ENCODE measurements at places on chromosomes 12 and 14.

GRCh38 chr14:102729268-102729667 is 48.0 kb upstream of the TRAF3 start:
- DNase-seq, result no peak

- DNase-seq, result no peak
Observed at GRCh38 chr12:107242189-107242588, 148.8 kb upstream of the CRY1 start.

GRCh38 chr14:56241461-56241860 is 123.2 kb downstream of the PELI2 start:
- no peak for DNase-seq

GRCh38 chr12:19894050-19894449 is 454.8 kb downstream of the AEBP2 start:
- no peak for DNase-seq

DNA sequence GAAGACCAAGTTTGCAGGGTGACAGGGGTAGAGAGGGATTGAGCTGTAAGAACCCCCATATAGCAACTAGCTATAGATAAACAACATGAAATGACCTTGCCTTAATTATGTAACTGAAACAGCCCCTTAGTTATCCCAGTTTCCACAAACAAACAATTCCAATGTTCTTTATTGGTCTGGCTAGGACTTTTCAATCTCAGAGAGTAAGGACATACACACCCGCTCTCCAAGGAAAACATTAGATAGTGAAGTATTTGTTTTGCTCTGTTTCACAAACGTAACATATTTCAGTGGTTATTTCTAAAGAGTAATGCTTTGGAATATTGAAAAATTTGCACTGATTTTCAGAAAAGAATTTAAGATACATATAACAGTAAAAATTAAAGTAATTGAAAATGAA is 51.6 kb upstream of the GTF2A1 start:
- DNase-seq, result no peak

GRCh38 chr12:103128862-103129501 is 171.5 kb downstream of the ASCL1 start:
- DNase-seq, result no peak

- no peak for DNase-seq
Observed at GRCh38 chr12:132566516-132567131, 43.8 kb downstream of the LRCOL1 start.

DNA sequence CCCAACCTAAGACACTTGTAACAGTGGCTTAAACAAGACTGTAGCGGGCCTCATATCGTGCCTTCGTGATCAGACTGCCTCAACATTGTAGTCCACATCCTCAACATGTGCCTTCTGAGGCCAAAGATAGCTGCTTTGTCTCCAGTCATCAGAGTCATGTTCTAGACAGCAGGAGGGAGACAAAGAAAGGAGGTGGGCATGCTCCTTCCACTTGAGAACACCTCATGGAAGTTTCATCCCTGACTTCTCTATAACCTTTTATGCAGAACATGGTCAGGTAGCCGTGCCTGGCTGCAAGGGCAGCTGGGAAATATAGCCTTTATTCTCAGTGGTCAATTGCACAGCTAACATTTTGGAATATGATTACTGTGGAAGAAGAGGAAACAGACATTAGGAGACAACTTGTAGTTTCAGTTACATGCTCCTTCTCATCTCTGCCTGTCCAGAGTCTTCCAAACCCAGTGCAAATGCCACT is 25.3 kb upstream of the DHRS2 start:
- no peak for DNase-seq

GRCh38 chr14:105207460-105207901 is 26.4 kb upstream of the NUDT14 start:
- no peak for DNase-seq

GRCh38 chr12:58914457-58914856 is 5.8 kb downstream of the LRIG3 start:
- DNase-seq, result no peak

DNA sequence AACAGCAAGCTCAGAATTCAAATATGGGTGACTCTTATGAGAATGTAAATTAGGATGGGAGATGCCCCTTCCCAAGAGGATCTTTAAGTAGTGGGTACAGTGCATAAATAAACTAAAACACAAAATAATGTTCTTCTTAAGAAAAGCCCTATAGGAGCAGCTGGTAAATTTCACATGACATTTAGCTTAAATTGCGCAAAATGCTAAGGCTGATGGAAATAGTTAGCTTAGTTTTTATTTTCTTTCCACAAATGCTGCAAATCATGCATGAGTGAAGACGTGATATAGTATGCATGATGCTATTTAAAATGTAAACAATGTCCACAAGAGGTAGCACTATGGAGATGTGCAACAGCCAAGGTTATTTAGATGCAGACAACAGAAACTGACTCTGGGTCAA is 328.1 kb downstream of the ATP23 start:
- no peak for DNase-seq

DNA sequence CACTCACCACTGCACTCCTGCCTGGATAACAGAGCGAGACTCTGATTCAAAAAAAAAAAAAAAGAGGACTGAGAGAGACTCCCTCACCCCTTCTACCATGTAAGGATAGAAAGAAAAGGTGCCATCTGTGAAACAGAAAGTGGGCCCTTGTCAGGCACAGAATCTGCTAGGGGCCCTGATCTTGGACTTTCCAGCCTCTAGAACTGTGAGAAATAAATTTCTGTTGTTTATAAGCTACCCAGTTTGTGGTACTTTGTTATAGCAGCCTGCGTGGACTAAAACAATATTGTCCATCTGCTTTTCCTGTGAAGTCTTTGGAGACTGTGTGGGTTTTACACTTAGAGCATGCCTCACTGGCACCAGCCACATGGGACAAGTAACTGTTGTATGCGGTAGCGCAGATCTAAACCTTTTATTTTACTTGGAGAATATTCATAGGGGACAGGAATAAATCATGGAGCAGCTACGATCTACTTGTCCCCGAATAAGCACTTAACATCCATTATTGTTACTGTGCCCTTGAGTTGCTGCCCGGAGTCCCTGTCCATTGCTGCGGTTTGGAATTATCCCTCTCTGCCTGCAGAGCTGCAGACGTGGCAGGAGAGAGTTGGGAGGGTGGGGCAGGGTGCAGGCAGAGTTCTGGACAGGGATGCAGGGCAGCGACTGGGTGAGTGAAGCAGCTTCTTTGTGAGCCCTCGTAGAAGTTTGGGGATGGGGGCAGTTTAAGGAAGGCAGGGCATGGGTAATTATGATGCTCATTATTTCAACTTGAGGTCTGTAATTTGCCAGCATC is 52.4 kb upstream of the STON2 start:
- no peak for DNase-seq

GRCh38 chr12:106980944-106981343 is 6.0 kb downstream of the MTERF2 start:
- no peak for DNase-seq

DNA sequence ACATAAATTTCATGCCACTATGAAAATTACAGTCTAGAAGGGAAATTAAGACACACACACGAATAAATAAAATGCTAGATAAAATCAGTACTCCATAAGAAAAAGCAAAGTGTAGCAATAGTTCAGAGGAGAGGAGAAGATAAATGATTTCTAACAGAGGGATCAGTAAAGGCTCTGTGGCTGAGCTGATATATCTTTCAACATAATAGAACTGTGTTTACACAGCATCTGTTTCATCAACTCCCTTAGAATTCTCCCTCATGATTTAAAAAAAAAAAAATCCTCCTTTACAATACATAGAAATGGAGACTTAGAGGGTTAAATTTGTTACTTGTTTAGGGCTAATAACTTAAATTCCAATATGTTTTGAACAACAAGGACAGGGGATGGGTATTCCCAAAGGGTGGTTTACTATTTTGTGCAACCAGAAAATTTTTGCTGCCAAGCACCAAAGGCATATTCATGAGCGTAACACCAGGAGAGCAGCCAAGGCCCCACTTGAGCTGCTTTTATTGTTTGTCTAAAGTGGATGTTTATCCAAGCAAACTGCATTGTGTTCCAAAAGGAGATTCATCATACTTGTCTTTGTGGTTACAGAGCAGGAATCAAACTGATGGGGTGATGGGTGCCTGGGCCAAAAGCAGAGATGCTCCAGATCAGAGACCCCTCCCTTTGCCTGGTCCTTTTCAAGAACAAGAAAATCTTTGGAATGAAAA is 162.7 kb downstream of the BMP4 start:
- DNase-seq, result no peak

GRCh38 chr12:110233212-110233903 is 47.7 kb upstream of the ATP2A2 start:
- no peak for DNase-seq

- DNase-seq, result no peak
Observed at GRCh38 chr14:103361867-103362266, 23.3 kb upstream of the MARK3 start.

- no peak for DNase-seq
Observed at GRCh38 chr12:43325786-43326185, 226.2 kb downstream of the ADAMTS20 start.

GRCh38 chr12:55745361-55746173 is 2.6 kb downstream of the GDF11 start:
- DNase-seq, result no peak

- no peak for DNase-seq
Observed at GRCh38 chr12:12156116-12156515, 85.4 kb downstream of the BCL2L14 start.

DNA sequence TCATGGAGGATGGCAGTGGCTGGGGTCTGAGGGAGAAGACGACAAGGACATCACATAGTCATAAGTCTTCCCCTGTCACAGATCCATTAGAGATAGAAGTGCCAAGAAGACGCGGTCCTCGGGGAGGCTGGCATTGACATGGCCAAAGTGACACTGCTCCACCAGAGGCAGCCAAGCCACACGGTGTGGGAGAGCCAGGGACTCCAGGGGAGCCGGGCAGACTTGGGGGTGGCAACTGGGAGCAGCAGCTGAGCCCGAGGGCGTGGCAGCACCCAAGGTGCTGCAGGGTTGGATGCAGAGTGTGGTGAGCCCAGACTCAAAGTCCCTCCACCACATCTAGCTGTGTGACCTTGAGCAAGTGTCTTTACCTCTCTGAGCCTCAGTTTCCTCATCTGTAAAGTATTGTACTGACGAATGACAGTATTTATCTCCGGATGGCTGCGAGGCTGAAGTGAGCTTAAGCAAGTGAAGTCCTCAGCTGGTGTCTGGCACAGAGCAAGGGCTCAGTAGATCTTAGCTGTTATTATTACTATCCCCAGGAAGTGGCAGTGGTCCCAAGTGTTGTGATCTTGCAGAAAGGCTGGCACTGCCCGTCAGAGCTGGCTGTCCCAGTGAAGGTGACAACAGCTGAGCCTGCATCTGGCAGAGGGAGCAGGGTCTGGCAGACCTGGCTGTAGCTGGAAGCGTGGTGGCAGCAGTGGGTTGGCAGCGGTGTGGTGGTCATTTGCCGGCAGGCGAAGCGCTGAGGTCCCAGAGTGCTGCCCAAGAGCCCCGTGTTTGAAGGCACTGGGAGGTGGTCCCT is 54.9 kb downstream of the ZNF664 start:
- no peak for DNase-seq

DNA sequence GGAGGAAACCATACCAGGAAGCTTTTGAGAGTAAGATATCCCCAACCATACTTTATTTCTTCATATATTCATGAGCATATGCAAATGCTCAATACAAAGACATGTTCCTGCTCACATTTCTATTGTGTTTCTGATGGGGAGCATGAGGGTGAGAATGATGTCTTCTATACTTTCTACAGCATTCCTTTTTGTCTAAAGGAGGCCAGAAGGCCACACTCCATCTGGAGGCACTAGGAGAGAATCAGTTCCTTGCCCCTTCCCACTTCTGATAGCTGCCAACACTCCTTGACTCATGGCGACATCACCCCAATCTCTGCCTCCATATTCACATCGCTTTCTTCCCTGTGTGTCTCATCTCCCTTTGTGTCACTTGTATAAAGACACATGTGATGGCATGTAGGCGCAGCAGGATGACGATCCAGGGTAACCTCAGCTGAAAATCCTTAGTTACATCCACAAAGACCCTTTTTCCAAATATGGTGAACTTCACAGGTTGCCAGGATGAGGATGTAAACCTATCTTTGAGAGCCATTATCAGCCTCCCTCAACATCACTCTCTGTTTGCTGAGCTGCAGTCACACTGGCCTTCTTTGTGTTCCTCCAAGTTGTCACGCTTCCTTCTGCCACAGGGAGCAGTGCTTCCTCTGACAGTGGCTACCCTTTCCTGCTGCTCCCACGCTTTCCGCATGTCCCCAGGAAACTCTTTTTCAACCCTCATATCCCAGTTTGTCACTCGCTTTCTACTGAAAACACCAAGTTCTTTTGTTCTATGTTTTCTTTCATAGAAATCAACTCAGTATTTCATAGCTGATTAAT is 96.9 kb downstream of the STXBP6 start:
- DNase-seq, result no peak

DNA sequence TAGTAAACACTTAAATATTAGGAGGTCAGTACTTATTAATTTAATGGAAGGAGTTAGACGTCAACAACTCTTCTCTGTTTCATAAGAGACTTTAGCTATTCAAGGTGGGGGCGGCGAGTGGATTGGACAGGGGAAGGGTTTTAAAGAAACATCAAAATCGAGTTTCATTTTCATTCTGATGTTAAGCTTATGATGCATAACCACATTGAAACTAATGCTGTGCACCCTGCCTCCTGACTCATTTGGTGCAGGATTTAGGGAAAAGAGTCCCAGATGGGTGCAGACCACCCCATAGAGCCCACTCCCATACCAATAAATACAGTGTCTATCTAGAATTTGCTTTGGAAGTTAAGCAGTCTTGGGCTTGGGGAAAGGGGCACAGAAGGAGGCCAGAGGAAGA is 7.4 kb downstream of the ZBTB39 start:
- DNase-seq, result no peak

DNA sequence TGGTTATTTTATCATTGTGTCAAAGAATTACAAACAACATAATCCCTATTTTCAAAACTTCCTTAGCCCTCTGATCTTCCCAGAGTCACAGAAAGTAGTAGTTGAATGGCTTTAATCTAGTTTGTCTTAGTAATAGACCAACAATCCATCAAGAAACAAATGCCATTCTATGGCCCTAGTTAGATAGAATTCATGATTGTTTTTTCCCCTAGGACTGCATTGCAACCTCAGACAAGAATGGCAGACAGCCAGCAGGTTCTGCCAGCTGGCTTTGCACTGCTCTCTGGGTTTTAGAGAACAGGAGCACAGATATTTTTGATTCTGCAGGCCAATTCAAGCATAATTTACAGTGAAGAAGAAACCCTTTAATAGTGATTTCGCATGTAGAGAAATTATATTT is 33.8 kb downstream of the SYT1 start:
- DNase-seq, result no peak

GRCh38 chr12:19548834-19549233 is 109.5 kb downstream of the AEBP2 start:
- DNase-seq, result no peak

DNA sequence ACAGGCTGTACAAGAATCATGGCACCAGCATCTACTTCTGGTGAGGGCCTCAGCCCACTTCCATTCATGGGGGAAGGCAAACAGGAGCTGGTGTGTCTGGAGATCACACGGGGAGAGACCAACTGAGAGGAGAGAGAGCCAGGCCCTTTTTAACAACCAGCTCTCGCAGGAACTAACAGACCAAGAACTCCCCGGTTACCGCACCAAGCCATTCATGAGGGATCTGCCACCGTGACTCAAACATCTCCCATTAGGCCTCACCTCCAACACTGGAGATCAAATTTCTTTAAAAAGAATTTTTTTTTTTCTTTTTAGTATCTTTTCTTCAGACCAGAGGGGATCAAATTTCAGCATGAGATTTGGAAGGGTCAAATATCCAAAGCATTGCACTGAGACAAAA is 16.7 kb upstream of the AQP2 start:
- no peak for DNase-seq

- DNase-seq, result no peak
Observed at GRCh38 chr12:94648578-94648977, 1.8 kb downstream of the TMCC3 start.
